ENCODE measurements at places on chromosomes 1 and 21.

GRCh38 chr1:156259805-156260204 is 11.9 kb upstream of the PAQR6 start:
- no peak for DNase-seq

DNA sequence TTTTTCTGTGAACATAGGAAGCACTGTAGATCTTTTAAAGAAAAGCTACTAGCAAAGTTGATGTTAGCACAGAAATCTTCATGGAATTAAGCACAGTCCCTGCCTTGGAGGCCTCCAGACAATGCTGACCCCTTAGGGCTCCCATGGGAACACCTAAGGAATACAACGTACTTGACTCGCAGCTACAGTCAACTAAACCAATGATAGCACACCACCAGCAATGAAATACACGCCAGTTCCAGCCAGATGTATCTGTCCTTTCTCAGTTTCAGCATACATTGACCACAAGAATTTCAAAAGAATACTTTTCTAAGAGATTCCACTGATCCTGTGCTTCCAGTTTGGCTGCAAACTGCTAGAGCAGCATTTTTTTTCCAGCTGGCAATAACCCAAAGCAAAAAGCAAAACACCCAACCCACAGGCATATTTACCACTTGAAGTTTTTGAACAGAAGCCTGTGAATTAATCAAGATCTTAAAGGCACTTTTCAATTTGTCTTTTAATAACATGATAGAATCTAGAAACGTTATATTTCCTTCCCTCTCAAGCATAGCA is 42.8 kb upstream of the KRTAP11-1 start:
- no peak for DNase-seq

- no peak for DNase-seq
Measured at GRCh38 chr21:42747276-42747701, 93.9 kb downstream of the PDE9A start.

- DNase-seq: no peak
Measured at GRCh38 chr21:40723317-40723716, 123.6 kb downstream of the DSCAM start.

- DNase-seq: no peak
Measured at GRCh38 chr1:191579019-191579418, 579.2 kb upstream of the RGS18 start.

DNA sequence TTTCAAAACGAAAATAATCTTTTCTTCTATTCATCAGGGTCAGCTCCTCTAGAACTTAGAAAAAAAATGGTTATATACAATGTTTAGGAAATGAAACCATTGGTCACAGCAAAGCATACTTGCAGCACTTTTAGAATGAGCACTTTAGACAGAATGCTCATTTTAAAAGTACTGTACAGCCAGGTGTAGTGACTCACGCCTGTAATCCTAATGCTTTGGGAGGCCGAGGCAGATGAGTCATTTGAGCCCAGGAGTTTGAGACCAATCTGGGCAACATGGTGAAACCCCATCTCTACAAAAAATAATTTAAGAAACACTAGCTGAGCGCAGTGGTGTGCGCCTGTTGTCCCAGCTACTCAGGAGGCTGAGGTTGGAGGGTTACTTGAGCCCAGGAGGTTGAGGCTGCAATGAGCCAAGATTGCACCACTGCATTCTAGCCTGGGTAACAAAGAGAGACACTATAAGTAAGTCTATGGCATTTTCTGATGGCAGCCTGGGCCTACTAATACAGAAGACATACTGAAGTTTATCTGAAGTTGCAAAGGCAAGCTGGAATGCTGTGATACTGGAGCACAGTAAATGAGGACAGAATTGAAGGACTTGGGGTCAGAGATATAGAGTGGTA is 48.9 kb upstream of the ZNF326 start:
- no peak for DNase-seq

DNA sequence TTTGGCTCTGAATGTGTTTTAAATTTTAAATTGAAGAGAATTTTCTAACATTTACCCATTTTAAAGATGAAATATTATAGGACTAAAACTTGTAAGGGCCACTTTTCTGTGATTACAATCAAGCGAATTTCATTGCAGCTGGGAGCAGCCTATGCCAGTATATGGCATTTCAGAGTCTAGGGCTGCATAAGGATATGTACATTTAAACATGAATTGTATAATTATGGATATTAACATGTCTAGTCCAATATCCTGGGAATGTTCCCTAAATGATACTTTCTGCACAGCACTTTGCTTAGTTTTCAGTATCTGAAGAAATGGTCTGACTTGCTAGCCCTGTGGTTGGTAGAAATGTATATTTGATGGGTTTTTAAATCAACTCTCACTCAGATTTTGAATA is 8.4 kb downstream of the KCNJ15 start:
- DNase-seq: no peak
